AG04450 (cell line): ENCODE measurements at places on chromosomes 7 and 10.
A peak's percentile ranks its signal among the peaks of the same experiment; 100 is the strongest.

- DNase-seq = peak; percentile 15
Observed at GRCh38 chr7:105268511-105269392, 120.0 kb downstream of the SRPK2 start.

- DNase-seq = no peak
Observed at GRCh38 chr10:15046626-15047025, 2.9 kb downstream of the OLAH start.

DNA sequence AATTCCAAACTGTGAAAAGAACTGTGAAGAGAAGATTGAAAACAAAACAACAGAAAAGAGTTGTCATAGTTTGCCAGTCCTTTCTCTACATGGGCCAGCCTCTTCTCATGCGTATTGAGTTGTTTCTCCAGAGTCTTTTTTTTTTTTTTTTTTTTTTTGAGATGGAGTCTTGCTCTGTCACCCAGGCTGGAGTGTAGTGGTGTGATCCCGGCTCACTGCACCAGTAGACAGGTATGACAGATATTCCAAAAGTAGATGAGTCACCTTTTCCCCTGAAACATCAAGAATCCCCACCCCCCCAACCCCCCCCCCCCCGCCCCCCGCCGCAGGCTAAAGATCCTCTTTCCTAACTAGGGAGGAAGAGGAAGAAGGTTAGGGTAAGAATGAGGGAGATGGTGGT lies 15.6 kb upstream of the KMT2C start:
- no peak for DNase-seq

- DNase-seq = no peak
Observed at GRCh38 chr7:36400606-36401005, 10.9 kb downstream of the ANLN start.

- no peak for DNase-seq
Observed at GRCh38 chr7:91326516-91327199, 62.4 kb downstream of the FZD1 start.

- no peak for DNase-seq
Observed at GRCh38 chr7:18208921-18209320, 181.3 kb upstream of the PRPS1L1 start.

- DNase-seq = no peak
Observed at GRCh38 chr7:151440799-151441445, 981 bp upstream of the CRYGN start.

DNA sequence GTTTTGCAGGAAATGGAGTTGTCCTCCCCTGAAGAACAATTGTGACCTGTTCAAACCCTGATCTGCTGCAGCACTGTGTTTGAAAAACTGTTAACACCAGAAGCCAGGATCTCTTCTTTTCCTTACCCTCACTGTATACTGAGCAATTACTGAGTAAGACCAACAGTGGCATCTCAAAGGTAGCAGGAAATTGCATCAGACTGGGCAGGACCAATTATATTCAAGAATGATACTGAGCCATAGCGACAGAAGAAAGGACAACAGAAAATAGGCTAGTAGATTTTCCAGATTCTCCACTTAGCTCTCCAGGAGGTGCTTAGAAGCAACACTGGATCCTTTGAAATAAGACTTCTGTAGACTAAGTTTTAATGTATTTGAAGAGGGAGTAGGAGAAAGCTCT lies 57.4 kb upstream of the INHBA start:
- DNase-seq = no peak

DNA sequence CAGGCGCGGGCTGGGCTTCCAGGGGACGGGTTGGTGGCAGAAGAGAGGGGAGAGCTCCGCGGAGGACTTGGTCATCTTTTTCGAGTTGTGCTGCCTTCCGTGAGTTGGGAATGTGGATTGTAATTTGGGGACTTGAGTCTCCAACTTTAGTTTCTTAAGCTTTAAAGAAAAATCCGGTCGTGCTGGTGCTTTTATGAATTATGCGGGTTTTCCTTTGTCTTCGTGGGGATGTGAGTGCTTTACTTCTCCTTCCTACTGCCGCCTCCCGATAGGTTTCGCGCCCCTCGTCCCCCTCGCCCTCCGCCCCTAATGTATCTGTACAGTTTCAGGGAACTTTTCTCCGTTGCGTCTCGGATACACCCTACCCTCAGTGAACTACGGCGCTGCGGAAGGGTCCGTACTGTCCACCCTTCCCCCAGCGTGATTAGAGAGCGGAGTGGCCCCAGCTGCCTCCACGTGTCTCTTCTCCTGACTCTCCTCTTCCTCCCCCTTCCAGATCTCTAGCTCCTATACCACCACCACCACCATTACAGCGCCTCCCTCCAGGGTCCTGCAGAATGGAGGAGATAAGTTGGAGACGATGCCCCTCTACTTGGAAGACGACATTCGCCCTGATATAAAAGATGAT lies 649 bp downstream of the SCD start:
- no peak for DNase-seq
